ENCODE measurements at places on chromosomes 2 and 18.
A peak's percentile ranks its signal among the peaks of the same experiment; 100 is the strongest.

DNA sequence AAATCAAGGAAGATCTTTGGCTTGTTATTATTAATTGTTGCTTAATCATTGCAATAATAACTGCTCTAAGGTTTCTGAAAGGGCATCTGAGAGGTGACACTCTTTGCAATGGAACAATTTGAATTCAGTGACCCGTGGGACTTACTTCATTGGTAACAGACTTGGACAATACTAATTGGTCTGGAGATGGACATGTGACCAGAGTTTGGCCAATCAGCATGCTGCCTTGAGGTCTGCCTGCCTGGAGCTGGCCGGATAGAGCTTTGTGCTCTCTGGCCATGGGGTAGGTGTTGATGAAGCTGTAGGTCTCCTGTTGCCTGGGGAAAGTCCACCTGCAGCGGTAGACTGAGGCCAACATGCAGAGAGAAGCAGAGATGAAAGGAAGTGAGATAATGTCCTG, 24.0 kb upstream of the VPS4B start:
- no peak for DNase-seq

DNA sequence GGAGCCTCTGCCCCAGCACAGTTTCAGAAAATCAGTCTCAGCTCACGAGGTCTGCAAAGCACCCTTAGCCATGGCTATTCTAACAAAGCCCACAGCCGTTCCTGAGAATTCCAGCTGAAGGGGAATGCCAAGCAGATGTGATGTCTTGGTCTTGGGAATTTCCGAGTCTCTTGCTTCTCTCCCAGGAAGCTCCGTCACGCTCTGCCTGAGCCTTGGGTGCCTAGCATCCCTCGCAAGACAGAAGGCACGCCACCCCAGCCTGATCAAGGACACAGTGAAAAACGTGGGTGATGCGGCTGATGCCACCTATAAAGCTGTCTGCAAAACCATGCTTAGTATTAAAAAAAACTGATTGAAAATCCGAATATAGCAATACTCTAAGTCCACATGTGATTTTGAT, 254.6 kb downstream of the SH3BP4 start:
- DNase-seq, result no peak

DNA sequence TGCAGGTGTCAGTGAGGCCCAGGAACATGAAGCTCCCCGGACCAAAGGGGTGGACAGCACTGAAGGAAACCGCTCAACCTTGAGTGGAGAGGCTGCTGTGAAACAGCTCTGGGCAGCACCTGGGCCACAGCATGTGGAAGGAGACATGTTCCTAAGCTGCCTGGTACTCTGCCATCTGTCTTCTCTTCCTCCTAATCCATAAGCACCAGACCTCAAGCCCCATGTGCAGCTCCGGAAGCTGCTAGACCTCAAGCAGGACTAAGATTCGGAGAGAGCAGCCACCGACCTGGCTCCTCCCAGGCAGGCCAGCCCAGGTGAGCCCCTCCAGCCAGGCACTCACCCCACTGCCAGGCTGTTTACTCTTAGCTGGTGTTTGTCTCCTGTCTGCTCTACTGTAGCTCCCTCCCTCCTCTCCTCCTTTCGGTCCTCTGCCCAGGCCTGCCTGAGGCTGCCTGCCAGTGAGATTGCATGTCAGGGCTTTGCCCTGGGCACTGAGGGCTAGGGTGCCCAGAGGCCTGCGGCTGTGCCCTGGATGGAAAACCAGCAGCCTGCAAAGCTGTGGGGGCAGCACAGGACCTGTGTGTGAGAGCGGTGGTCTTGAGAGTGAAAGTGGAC, 53.7 kb downstream of the BCL11A start:
- no peak for DNase-seq

GRCh38 chr2:128091726-128092080, 703 bp downstream of the UGGT1 start:
- no peak for DNase-seq

GRCh38 chr2:226725126-226725860, 74.3 kb downstream of the IRS1 start:
- no peak for DNase-seq

DNA sequence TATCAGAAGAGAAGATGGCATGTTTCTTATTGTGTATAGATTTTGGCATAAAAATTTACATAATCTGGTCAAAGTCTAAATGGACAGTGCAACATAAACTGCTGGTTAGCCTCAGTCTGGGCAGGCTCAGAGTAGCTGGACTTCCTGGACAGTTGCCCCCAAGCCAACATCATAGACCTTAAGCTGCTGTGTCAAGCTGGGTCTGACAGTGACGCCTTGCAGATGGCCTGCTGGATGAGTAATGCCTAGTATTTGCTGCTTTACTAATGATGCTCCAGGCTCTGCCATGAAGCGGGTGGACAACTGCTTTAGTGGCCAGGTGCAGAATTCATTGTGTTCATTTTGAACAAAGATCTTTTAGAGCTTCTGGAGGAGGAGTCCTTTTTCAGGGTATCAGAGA, 603.7 kb upstream of the ZEB2 start:
- peak; percentile 79 for DNase-seq

GRCh38 chr18:73043611-73044010, 175.8 kb upstream of the NETO1 start:
- DNase-seq, result no peak

GRCh38 chr2:238173692-238174091, 14.9 kb downstream of the ERFE start:
- DNase-seq, result no peak

- DNase-seq, result no peak
Measured at GRCh38 chr18:5955861-5956260, 60.5 kb upstream of the TMEM200C start.

DNA sequence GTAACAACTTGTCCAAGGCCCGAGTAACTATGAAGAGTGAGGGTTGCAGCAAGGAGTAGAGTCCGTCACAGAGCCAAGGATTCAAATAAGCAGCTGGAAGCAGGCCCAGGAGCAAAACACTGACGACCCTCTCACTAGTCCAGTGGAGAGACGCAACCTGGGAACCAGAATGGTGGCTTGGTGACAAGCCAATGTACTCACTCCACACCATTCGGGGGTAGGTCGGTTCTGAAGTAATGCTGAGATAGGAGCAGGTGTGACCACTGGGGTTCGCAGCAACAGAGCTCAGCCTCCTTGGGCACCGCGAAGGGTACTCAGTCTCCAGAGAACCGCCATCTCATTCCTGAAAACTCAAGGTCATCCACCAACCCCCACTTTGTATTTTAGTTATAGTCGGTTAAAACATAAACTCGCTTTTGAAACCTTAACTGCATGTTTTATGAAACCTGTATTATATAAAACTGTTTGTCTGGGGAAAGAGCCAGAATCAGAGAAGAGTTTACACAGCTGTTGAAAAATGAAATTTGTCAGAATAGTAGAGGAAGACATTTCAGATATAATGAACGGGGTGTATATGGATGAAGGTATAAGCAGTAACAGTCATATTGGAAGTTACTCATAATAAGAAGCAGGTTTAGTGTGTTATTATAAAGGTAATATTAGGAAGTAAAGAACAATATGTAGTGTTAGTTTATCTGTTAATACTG, 8.6 kb downstream of the ANKRD62 start:
- no peak for DNase-seq

GRCh38 chr18:75244351-75245313, 34.0 kb downstream of the TSHZ1 start:
- no peak for DNase-seq

GRCh38 chr2:216402751-216403150, 9.5 kb upstream of the SMARCAL1 start:
- DNase-seq, result no peak

Data from HCEC 1CT (cell line).